GM18507 (cell line): ENCODE measurements at places on chromosomes 7 and 10.

DNA sequence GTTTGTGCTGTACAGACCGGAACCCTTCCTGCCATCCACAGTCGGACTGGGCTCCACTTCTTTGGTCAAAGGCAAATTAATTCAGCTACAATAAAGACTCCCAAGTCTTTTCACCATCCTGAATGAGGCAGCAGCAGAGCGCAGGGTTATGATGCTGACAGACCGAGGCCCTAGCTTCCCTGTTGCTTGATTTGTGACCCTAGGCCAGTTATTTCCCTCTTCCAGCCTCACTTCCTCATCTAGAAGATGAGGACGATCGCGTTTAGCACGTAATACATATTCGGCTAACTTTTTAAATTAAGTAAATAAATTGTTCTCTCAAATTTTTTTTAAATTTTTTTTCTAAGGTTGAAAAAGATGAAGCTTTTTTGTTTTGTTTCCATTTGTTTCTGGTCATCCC is 18.1 kb downstream of the ADRB1 start:
- DNase-seq = no peak

DNA sequence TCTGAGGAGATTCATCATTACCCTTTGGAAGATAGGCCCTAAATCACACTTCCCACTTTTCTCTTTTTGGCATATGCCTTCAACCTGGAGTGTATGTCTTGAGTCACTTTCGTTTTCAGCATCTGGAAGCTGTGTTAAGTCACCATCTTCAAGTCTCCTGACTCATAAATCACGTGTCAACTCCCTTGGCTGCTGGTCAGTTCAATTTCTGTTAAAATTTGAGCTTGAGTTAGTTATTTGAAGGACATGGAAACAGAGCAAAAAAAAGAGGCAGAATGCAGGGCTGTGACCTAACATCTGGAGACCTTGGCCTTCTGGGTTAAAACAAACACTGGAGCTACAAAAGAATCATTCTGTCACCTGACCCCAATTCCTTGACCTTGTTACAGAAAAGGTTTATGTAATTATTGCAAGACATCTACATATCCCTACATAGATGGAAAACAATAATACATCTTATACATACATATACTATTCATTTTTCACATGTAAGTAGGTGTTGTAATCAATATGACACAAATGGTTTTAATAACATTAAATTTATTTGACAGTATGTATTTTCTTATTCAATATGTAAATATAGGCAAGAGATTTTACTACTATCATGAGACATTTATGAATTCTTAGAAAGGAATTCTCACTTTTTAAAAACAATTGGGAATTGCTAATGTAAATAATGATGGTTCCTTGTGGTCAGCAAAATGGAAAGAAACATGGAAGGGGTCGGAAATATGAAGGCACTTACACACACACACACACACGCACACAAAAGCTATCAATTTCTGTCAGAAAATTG is 169.7 kb upstream of the PHYHIPL start:
- DNase-seq = no peak

GRCh38 chr10:14753441-14753840 is 21.3 kb downstream of the FAM107B start:
- DNase-seq = no peak

DNA sequence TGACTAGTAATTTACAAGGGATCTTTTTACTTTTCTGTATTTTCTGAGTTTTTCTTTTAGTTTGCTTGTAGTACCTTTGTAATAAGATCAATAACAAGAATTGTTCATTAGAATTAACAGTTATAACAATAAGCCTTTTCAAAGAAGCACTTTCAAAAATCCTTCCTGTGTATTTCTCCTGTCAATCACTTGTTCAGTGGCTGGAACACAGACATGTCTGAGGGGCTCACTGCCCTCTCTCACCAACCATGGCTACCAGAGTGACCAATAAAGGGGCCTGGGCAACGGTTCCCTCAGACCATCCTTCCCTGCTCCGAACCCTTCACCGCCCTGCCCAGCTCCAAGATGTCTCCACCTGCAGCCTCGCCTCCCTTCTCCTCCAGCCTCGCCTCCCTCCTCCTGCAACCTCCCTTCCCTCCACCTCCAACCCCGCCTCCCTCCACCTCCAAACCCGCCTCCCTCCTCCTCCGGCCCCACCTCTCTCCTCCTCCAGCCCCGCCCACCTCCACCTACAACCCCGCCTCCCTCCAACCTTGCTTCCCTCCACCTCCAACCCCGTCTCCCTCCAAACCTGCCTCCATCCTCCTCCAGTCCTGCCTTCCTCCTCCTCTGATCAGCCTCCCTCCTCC is 353.4 kb downstream of the TNS3 start:
- DNase-seq = no peak
